Type B pancreatic cell (in vitro differentiated cells): ENCODE measurements at places on chromosomes 6 and 20.

GRCh38 chr6:118963003-118963402 lies 28.0 kb upstream of the MCM9 start:
- no peak for DNase-seq

DNA sequence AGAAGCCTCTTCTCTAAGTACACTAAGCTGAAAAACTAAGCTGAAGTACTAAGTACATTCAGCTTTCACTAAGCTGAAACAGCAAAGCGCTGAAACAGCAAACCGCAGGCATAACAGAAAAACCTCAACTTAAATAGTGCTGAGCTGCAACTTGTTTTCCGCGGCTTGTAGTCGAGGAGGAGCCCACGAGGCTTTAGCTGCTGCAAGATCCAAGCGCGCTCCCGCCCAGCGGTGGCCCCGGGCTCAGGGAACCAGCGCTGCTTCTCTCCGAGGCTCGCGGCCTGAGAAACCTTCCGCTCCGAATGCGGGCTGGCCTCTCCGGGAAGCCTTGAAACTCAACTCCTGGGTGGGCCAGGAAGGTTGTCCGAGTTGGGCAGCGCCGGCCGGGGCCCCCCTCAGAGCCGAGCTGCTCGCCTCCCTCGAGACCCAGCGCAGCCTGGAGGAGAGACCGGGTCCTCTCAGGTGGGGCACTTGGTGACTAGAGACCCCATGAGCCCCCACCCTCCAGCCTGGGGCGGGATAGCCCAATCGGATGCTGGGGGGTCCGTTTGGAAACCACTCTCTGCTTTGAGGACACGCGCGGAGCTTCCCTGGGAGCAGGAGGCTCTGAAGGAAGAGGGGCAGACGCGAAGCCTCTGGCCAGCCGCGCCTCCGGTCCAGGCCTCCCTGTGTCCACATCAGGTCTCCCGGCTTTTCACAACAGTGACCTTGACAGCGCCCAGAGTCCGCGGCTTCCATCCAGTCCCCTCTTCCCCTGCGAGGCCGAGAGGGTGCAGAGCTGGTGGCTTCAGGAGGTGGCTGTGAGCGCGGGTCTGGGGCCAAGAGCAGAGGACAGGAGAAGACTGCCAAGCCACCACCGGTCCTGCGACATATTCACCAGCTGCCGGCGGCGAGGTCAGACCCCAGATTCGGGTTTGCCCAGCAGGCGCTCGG lies 38.1 kb upstream of the HLA-E start:
- DNase-seq: no peak

DNA sequence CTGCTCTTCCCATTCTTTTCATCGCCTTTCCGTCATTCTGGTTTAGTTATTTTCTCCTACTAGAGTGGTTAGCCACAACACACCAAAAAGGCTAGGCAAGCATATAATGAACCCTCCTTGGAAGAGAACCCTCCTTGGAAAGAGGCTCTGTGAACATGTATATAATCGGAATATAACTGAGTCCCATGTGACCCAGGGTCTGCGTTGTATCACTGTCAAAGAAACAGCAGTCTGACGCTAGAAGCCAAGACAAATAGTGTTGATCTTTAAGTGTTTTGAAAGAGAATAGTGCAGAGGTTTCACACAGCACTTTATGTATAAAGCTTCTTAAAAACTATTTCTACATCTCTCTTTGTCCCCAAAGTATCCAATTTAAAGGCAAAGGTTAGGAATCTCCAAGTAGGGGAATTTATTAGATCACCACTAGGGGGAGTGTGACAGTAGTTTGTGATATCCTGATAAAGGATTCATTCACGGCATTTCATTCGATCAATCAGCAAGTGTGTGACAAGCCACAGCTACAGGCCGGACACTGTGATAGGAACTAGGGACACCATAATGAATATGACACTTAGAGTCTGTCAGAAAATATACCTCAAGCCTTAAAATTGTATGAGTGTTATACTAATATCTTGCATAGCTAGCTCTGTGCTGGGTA lies 395.3 kb downstream of the CD109 start:
- no peak for DNase-seq

GRCh38 chr6:28474441-28475219 lies 31.3 kb upstream of the ZSCAN23 start:
- no peak for DNase-seq

GRCh38 chr6:170096803-170097504 lies 193.9 kb downstream of the DLL1 start:
- DNase-seq: peak; percentile 66

GRCh38 chr6:9484091-9484490 lies 930.8 kb downstream of the TFAP2A start:
- no peak for DNase-seq

- DNase-seq: no peak
Measured at GRCh38 chr6:3620937-3621336, 130.6 kb downstream of the PXDC1 start.

DNA sequence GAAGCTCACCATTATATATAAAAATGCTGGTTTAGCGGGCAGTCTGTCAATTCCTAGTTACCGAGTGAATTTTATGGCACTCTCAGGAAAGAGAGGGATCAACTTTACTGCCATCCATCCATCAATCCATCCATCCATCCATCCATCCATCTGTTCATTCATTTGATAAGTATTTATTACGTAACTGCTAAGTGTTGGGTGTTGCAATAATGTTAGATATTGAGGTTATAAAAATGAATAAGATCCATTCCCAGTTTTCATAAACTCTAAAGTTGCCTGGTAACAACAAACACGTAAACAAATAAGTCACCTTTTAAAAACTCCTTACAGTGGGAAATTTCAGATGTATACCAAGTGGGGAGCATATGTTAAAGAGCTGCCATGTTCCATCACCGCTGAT lies 36.8 kb downstream of the SASH1 start:
- no peak for DNase-seq

DNA sequence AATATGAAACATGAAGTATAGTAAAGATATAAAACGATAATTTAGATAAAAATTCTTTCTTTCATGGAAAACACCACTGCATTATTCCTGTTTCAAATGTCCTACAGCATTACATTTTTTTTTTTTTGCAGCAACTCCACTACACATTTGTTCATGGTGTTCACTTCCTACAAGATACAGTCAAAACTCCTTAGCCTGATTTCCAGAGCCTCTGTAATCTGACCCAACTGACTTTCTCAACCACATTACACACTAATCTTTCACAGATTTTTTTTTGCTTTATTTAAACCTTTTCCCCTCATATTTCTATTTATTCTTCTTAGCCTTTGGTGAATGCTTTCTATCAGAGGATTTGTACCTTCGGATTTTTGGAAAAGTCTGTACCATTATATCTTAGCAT lies 176.5 kb upstream of the PDE7B start:
- no peak for DNase-seq

DNA sequence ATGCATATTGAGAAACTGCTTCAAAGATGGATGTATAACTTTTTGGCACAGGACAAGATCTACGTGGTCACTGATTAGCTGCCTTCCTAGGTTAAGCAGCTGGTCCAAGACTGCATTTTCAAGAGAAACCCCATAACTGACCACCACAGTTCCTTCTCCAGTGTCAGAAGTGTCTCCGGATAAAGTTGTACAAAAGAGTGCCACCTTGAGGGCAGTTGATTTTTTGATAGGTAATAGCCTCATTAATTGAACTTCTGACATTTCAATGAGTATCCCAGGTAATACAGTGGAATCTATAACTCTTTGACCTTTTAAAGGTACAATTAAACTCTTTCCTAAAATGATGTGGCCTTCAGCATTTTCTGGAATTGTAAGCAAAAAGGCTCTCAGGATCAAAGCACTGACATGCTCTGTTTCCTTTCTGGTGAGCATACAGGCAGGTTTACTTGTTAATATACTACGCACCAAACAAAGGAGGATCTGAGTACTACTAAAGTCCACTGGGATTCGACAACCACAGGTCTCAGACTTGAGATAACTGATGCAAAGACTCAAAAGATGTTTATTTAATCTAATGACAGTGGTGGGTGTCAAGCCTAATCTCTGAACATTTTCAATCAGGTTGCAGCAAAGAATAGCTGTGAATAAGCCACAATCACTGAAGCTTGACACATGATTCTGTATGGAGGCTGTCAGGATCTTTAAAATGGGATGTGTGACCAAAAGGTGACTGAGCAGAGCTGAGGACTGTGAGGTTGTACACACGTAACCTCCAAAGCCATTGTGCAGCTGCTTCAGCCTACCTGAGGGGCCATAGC lies 21.2 kb downstream of the MKKS start:
- no peak for DNase-seq

- no peak for DNase-seq
Measured at GRCh38 chr6:131967948-131968347, 16.8 kb upstream of the CCN2 start.

DNA sequence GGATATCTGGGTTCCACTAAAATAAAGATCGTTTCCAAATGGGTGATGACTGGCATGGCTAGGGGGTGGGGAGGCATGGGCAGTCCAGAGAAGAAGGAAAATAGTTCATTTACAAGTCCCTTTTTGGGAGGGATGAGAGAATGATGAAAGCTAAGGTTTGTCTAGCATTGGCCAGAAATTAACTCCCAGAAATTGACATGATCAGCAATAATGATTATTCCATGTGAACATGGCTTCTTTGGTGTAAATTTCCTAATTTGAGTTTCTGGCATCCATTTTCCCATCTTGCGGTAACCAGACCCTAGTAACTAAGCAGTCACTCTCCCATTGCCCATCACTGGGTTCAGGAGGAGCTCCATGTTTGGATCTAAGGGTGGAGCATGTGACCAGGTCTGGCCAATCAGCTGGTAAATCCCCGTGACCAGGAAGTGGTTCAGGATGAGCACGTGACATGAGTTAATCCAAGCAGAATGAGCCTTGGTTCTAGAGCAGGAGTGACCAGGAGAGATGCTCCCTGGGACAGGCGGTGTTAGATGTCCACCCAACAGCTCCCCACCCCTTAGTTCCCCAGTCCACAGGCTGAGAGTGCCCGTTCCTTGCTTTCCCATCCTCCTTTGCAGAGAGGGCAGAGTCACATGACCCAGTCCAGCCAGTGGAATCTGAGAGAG lies 512.7 kb downstream of the PREX1 start:
- DNase-seq: no peak

GRCh38 chr6:123417535-123417934 lies 219.2 kb downstream of the TRDN start:
- no peak for DNase-seq

DNA sequence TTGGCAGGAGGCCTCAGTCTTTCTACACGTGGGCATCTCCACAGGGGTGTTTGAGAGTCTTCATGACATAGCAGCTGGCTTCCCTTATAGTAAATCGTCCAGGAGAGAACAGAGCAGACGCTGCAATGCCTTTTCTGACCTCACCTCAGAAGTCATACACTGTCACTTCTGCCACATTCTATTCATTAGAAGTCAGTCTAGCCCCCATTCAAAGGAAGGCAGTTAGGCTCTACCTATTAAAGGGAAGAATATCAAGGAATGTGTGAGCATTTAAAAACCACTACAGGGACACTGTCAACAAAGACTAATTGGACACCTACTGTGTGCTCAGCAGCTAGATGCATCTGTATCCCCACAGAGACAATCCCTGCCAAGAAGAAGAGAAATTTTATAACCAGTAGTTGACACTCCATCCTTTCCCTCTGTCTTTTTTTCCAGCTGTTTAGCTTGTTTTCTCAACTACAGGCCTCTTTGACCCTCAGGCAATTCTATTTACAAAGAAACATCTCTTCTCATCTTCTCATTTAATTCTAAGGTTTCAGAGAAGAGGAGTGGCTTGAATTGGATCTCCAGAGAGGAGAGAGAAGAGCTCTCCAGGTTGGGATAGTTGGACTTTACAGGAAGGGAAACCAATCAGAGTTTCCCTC lies 18.6 kb downstream of the ARMC12 start:
- no peak for DNase-seq

GRCh38 chr20:33191484-33191883 lies 23.5 kb downstream of the BPIFA2 start:
- no peak for DNase-seq

GRCh38 chr6:21844120-21844917 lies 250.8 kb downstream of the SOX4 start:
- no peak for DNase-seq

GRCh38 chr6:16961577-16961976 lies 140.3 kb upstream of the STMND1 start:
- DNase-seq: no peak
